ENCODE measurements at places on chromosomes 5 and 9. TPM values are rescaled to one million over a fixed set of nuclear protein-coding genes. Genes with fewer than 3 reads are reported as not detected.

PCDHAC1 gene
- 3.3 TPM for total RNA-seq

FAM219A gene
- 18.1 TPM for total RNA-seq

STKLD1 gene
- 1.2 TPM for total RNA-seq

DOCK8 gene
- total RNA-seq = 7.2 TPM

FBLL1 gene
- 17.4 TPM for total RNA-seq

All from spinal cord (tissue), 10 donors.